ENCODE measurements at places on chromosomes 1 and 21.
A peak's percentile ranks its signal among the peaks of the same experiment; 100 is the strongest.

GRCh38 chr1:245609354-245610150 is 454.8 kb downstream of the KIF26B start:
- no peak for DNase-seq

- no peak for DNase-seq
Observed at GRCh38 chr1:31507221-31507620, 69.1 kb upstream of the TINAGL1 start.

- no peak for DNase-seq
Observed at GRCh38 chr1:215094381-215094780, 11.8 kb downstream of the KCNK2 start.

- no peak for DNase-seq
Observed at GRCh38 chr1:145750426-145750825, 31.1 kb downstream of the CD160 start.

- no peak for DNase-seq
Observed at GRCh38 chr1:116356673-116357072, 16.4 kb upstream of the ATP1A1 start.

DNA sequence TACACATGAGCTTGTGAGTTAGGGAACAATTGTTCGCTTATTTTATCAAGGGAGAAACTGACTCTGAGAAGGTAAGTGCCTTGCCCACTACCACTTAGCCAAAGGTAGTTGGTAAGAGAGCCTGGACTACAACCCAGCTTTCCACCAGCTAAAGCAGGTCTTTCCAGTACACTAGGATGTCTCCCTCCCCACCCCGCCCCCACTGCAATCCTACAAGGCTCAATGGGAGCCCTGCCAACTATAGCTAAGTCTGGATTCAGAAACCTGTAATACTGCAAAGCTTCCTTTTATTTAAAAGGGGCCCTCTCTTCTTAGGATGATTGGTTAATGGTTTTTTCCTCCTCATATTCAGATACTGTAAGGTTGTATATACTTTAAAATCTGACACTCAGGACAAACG is 102.0 kb upstream of the C8B start:
- no peak for DNase-seq

GRCh38 chr21:32099812-32100416 is 178.9 kb downstream of the MIS18A start:
- DNase-seq = no peak

DNA sequence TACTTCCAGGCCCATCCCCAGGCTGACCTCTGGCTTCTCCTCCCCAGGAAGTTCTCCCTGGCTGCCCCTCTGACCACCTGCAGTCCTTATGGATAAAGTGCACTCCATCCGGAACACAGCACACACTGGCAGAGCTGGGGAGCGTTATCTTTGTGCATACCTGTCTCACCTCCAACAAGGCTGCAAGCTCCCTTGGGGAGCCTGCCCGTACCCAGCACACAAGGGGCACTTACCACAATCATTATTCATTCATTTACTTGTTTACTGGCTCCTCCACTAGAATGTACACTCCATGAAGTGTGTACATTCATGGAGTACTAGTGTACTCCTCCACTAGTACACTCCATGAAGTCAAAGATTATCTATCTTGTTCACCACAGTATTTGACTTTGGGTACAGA is 30.3 kb downstream of the GLIS1 start:
- DNase-seq = no peak

- DNase-seq = no peak
Observed at GRCh38 chr1:210709701-210710100, 381.0 kb downstream of the HHAT start.

- no peak for DNase-seq
Observed at GRCh38 chr1:31623365-31623764, 5.9 kb downstream of the HCRTR1 start.

GRCh38 chr1:27192039-27192529 is 37.2 kb upstream of the SLC9A1 start:
- DNase-seq = no peak

DNA sequence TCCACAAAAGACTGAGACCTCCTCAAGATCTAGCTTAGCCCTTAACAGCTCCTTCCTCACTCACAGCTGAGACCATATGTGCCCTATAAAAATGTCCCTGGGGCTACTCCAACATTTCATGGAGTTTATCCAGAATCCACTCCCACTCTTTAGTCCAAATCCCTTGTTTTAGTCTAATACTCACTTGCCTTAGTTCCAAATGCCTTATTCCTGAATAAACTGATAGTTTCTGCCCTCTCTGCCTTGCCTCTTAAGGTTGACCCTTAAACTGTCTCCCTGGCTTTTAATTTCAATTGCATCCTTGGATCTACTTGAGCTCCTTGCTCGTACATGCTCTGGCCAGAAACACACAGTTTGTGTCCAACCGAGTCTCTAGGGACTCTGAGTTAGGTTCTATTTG is 47.3 kb upstream of the LYPLAL1 start:
- DNase-seq = no peak

DNA sequence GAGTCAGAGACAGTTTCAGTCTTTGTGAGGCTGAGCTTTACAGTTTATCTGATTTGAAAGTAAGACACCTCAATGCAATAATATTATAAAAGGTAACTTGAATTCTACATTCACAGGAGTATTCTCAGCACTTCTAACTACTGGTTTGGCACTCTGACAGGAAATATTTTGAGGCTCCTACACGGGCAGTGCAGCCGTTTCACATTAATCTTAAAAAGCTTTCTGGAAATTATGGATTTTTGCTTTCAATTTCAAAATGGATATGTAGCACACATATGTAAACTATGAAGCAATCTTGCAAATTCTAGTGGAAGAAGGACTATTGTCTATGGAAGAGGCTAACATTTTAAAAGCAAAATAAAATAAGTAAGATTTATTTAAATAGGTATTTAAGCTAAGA is 262.9 kb upstream of the SNX7 start:
- DNase-seq = no peak

DNA sequence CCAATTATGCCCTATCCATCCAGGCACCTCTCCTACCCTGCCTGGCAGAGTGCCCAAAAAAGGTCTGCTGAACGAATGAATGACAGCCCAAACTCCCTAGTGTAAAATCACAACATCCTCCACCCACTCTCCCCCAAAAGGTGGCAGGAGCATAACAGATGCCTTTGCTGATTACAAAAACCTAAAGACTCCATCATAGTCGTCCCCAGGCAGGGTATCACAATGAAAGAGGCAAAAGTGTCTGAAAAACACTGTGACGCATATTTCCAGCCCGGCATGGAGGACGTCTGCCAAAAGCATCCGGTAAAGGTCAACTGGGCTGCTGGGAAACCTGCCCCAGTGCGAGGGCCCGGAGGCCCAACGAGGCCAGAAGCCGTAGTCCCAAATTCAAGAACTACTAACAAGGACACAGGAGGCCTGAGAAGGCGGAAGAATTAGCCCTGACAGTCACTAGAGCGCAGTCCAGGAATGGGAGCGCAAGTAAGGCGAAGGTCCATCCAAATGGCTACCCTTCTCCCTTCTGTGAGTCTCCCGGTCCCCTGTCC is 576 bp downstream of the SMIM12 start:
- no peak for DNase-seq

DNA sequence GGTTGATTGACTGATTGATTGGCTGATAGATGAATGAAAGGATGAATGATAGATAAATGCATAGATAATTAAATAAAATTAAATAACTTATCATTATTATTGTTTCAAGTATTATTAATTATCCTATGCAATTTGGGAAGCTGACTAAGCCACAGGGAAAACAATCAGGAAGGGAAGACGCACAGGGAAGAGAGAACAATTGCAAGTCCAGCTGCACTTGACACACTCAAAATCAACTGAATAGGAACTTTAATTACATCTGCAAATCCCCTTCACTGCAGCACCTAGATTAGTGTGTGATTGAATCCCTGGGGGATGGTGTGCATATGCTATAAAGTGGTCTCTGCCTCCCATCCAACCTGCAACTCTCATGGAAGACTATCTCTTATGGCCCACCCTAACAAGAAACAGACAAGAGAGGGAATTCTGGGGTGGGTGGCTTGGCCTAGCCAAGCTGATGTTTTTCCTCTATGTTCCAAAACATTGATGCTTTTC is 161.1 kb upstream of the FGGY start:
- no peak for DNase-seq

GRCh38 chr1:19888112-19888511 is 5.9 kb downstream of the OTUD3 start:
- no peak for DNase-seq

- DNase-seq = no peak
Observed at GRCh38 chr1:10880063-10880462, 83.6 kb upstream of the CASZ1 start.

DNA sequence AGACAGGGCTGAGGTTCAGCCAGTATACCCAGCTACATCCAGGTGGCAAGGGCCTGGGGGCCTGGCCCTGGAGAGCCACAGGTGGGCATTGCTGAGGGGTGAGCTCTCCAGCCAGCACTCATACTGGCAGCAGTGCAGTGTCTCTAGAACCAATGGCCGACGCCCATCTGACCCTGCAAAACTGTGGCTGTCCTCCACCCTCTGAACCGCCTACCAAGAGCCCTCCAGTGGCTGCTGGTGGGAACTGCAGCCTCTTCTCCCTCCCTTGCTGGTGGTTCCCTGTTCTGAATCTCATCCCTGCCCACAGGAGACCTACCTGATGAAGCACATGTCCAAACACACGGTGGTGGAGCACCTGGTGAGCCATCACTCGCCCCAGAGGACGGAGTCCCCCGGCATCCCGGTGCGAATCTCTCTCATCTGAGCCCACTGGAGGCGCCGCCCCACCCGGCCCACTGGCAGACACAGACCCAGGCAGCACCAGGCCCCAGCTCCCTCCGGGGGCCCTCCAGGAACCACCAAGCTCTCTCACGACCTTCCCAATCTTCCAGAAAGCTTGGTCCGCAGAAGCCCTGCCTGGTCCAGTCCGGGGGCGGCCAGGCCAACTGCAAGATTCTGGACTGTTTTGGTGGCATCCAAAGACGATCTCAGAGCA is 22.1 kb downstream of the A3GALT2 start:
- peak; percentile 32 for DNase-seq

GRCh38 chr1:21596628-21597027 is 72.5 kb downstream of the RAP1GAP start:
- no peak for DNase-seq

DNA sequence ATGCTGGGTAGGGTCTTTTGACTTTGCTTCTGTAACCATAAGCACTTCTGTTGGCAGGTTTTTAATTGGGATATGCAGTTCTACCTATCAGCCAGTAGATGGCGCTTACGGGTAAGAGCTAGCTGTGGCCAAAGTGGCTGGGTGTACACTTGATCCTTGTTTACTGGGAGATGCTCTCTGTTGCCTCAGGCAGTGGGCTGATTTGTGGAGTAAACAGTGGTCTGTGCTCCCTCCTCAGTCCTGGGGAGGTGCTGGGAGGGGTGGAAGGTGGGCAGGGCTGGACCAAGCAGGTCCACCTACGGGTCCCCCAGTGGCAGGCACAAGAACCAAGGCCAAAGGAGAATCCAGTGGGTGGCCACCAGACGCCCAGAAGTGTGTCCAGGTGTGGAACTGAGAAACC is 43.4 kb downstream of the RALGPS2 start:
- no peak for DNase-seq

DNA sequence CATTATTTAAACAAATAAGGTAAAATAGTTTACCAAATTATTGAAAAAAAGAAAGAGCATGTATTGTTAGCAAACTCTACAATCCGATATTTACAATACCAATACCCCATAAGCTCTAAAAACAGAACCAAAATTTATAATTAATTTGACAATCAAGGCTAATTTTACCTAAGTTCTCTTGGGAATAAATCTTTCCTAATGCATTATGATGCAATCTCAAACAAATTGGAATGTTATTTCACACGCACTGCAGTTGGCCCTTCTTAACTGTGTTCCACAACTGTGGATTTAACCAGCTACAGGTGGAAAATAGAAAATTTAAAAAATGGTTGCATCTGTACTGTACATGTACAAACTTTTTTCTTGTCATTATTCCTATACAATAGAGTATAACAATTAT is 300.1 kb downstream of the BRINP3 start:
- no peak for DNase-seq

- no peak for DNase-seq
Observed at GRCh38 chr1:86064899-86065298, 91.7 kb downstream of the COL24A1 start.

DNA sequence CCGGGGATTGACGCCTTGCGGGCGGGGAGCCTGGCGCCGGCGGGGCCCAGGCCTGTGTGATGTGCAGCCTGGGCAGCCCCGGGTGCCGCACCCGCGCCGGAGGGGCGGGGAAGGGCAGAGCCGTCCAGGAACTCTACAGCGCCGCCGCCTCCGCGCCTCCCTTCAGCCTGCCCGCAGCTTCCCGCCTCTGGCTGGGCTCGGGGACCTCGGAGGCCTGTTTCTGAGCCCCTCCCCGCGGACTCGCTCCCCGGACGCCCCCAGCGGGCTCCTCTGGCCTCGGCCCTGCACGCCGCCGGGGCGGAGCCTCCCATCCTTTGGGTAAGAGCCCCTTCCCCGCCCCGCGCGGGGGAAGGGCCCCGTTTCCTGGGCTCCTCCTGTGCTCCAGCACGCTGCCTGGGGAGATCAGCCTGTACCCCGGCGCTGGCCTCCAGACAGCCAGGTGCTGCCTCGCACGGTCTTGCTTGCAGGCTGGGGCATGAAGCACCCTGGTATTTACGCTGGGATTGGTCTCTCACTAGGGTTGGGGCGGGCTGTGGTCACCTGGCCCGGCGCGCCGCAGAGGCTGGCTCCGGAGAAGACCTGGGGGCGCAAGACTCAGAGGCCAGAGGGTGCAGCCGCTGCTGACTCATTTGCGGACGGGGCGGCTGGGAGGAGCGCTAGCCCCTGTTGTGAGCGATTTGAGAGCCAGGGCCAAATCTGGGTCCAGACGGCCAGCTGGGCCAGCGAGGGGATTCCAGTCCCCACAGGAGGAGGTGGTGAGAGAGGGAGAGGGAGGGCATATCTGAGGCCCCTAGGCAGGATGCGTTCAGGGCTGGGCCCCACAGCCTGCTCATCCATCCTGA is 5.7 kb upstream of the ACOT11 start:
- peak; percentile 32 for DNase-seq

DNA sequence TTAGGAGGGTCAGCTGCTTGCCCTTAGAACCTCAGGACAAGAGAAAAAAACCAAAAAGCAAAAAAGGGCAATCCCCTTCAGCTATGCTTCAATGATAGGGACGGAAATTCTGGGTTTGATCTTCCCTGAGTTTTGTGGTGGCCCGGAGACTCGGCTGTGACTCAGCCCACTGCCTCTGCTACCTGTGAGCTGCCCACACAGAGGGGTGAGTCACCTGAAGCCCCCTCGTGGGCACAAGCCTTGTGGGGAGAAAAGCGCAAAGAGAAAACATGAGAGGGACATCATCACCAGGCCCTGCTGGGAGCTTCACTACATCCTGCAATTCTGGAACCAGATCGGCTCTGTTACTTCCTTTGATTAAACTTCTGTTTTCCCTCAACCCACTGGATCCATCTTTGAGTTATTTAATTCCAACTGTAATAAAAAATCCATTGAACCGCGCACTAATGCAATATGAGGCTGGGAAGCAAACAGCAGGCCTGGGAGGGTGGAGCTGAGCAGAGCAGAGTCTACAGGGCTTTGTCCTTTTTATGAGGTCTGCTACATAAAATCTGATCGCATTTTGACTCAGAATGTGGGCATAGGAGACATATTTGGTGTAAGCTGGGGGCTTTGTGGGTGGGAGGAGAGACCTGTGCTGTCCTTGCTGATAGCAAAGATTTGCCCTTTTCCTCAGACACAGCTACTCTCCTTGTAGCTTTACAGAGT is 58.7 kb upstream of the STUM start:
- DNase-seq = no peak

- DNase-seq = no peak
Observed at GRCh38 chr1:54477153-54477561, 70.9 kb upstream of the ACOT11 start.
